ENCODE measurements at places on chromosomes 1 and 21. TPM values are rescaled to one million over a fixed set of nuclear protein-coding genes. Genes with fewer than 3 reads are reported as not detected.

TSSK3 gene
- 0.19 TPM for total RNA-seq

SLC44A5 gene
- 9.1 TPM for total RNA-seq

IGFN1 gene
- total RNA-seq = not detected

SPRR2G gene
- not detected for total RNA-seq

KRTAP13-3 gene
- not detected for total RNA-seq

All from endothelial cell of coronary artery (primary cell).